ENCODE measurements at places on chromosomes 2 and 18.
A peak's percentile ranks its signal among the peaks of the same experiment; 100 is the strongest.

- no peak for DNase-seq
Observed at GRCh38 chr2:45731141-45731540, 79.7 kb downstream of the PRKCE start.

DNA sequence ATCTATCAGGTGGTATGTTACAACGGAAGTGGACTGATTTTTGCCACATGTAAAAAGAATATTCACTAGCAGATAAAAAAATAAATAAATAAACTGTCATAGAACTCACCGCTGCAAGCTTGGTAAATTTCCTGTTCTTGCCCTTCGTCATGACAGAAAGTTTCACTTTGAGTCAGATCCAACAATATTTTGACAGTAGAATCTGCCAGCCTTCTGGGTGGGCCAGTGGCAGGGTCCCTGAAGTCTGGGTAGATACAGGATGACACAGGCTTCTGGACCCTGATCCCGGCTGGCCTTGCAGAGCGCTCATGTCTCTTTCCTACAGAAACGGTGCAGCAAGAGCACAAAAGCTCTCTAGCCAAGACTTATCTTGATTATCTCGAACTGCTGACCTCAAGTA lies 97.8 kb upstream of the PMAIP1 start:
- DNase-seq = no peak

GRCh38 chr2:228866781-228867180 lies 404.3 kb downstream of the PID1 start:
- no peak for DNase-seq

- peak; percentile 4 for DNase-seq
Observed at GRCh38 chr2:48755473-48755872, at the start of gene LHCGR. Gene LHCGR, minus strand, starts transcription at chr2:48755724. Its CDS starts 53 bp downstream, at chr2:48755671.

GRCh38 chr2:117703858-117704257 lies 110.6 kb upstream of the DDX18 start:
- no peak for DNase-seq

DNA sequence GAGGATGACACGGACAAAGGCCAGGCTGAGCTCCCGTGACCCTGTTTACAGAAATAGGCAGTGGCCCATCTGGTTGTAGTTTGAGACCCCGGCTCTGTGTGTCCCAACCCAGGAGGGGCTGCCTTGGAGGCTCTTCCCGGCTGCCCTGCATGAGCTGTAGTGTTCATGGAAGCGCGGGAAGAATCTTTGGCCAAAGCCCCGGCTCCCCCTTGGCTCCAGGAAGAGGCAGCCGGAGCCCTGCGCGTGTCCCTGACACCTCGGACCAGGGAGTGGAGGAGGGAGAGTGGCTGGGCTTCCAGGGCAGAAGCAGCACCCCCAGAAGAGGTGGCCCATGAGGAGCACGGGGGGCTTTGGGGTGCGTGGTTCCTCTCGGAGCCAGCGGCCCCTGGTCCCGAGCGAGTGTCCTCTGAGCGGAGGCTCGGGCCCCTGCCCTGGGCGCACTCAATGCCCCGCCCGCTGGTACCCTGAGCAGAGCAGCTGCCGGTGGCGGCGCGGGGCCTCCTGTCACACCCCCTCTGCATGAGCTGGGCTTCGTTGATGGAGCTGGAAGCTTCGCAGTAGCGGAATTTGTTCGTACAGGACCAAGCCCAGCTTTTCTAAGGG lies 21.7 kb downstream of the GPR35 start:
- no peak for DNase-seq

DNA sequence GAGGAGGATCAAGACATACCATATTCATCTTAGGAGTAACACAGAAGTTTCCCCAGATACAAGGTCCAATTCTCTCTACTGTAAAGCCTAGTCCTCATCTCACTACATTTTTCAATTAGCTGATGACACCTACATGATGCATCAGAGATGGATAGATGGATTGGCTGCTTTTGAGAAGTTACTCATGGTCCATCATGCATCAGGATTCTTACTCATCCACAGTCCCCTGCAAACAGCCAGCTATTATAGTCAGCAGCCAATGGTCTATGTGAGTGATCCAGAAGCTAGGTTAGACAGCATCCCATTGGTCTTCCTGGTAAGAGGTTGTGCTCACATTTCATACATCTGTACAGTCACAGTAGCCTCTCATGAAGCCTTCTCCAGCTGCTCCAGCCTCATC lies 154.5 kb upstream of the NRP2 start:
- DNase-seq = no peak

DNA sequence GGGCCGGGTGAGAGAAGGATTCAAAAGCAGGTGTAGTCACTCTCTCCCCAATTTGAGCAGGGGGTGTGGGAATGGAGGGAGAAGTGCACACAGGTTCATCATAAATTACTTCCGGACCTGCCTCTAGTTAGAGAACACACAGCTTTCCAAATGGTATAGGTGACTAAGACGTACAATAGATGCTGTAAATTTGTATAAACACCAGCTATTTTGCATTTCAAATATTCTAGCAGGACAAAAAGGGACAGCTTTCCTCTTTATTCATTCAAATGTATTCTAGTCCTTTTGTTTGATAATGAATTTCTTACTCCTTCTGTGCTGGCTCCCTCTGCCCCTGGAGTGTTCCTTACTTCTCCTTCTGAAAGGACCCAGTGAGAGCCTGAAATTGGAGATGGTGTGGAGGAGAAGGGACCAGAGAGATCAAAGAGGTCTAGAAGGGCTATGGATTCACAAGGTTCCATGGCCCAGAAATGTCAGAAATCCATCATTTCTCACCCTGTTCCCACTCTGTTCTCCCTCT lies 53.2 kb upstream of the SH3BP4 start:
- no peak for DNase-seq

DNA sequence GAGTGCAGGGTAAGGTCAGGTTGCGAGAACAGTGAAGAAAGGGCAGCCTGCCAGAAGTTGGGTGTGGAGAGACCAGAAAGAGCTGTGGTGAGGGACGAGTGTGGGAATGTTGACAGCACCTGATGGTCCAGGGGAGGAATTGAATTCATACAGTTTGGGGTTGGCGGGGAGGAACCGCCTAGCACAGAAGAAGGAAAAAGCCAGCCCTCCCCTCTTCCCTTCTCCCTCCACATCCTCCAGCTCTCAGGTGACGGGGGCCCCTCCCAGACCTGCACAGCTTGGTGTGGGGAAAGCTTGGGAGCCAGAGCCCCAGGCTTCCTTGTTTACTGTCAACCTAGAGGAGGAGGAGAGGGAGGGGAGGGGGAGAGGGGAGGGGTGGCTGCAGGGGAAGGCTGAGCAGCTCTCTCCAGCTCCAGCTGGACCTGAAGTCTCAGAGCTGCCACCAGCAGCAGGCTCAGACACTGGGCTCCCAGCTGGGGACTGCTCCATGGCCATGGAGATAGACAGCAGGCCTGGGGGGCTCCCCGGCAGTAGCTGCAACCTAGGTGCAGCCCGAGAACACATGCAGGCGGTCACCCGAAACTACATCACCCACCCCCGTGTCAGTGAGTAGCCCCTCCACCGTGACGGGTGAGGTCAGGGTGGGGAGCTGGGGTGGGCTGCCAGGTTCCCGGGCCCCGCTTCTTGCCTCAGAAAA lies at the start of gene ATP6V1B1:
Gene ATP6V1B1 (plus strand): TSS at position 433 of the 697 bp plus-strand sequence. CDS start 55 bp downstream, at position 488.
- DNase-seq = no peak

- DNase-seq = no peak
Observed at GRCh38 chr2:229641676-229642075, 72.7 kb downstream of the DNER start.

- no peak for DNase-seq
Observed at GRCh38 chr2:207394812-207395534, 134.8 kb upstream of the CREB1 start.

DNA sequence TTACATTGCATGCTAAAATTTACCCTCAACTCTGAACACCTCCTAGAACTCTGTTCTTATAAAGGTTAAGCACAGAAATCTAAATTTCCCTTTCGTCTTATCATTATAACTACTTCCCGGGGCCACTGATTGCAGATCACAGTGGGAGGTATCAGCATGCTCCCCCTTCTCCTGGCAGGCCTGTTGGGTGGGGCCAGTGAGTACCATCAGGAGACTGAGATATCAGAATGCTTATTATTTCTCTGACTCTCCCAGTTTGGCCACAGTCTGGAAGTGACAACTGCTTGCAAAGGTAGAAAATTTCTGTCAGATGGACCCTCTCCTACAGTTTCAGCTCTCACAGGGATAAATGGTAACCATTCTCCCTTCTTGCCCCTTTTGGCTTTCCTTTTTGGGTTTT lies 62.6 kb downstream of the DSEL start:
- DNase-seq = no peak

- no peak for DNase-seq
Observed at GRCh38 chr2:196370381-196370780, 199.0 kb upstream of the STK17B start.

DNA sequence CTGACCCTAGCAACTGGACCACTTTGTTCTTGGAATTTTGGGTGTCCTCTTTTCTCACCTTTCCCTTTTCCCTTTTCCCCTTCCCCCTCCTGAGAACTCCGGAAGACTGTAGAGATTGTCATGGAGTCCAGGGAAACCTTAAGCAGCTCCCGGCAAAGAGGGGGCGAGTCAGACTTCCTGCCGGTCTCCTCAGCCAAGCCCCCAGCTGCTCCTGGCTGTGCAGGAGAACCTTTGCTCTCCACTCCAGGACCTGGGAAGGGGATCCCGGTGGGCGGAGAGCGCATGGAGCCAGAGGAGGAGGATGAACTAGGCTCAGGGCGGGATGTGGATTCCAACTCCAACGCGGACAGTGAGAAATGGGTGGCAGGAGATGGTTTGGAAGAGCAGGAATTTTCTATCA lies 20.5 kb downstream of the SETBP1 start:
- no peak for DNase-seq

DNA sequence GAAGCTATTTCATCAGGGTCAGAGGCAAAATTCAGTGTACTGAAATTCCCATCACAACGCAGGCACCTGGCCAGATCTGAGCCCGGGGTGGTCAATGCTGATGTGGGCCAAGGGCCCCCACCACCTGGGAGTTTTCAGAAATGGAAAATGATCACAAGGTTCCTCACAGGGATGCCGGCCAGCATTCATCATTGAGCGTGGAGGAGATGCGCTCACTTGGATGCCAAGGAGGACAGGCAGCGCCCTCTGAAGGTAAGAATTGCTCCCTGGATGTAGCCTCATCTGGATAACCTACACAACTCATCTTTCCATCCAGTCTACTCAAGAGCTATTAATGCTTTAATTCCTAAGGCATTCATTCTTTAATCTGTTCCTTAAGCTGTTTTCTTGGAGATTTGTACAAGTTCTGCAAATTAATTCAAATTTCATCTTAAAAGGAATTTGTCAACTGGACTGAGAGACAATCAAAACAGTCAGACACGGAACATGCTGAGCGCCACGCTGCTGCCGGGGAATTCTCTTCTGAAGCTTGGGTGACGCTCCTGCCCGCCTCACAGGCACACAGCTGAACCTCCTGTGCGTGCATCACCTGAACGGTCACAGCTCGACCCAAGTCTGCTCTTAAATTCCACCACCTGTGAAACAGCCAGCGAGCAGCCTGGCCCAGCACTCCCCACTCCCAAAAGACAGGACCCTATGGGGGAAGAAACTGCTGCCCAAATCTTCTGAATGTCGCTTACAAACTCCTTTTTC lies 206.7 kb downstream of the HDAC4 start:
- peak; percentile 11 for DNase-seq

DNA sequence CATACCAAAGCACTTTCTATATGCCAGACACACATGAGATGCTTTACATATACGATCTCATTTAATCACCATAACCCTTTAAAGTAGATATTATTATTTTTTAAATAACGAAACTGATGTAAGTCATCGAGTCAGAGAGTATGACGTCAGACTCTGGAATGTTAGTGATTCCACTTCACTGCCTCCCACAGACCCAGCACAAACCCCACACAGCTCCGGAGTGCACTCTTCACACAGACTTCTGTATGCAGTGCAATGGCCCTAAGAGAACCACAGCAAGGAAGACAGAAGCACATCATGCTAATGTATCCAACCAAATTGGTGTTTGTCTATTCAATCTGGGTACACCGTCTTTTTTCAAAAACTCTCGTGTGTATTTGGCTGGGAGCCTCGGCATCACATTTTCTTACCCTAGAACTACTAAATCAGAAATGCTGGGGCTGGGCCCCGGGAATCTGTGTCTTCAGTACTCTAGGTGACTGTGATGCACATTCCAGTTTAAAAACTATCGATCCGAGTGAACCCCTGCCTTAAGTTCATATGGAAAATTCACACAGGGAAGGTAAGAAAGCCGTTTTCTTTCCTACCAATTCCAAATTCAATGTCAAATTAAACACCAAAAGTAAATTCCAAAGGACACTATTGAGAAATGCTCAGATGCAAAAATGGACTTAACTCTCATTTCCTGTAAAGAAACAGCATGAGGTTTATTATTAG lies 117.7 kb upstream of the ACVR1C start:
- no peak for DNase-seq

DNA sequence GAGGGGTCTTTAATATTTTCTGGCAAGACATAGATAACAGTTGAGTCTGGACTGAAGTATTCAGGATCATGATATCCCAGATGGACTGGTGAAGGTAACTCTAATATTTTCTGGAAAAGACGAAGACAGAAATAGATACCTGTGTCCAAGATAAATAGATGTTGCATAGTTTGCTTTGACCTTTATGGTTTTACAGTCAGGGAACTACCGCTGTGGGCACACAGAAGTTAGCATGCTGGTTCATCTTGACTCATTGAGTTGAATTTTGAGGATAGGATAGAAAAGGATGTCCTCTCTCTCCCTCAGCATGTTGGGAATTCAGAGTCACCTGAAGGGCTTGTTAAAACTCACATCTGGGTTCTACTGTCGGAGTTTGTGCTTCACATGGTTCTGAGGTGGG lies 20.8 kb downstream of the KCNE4 start:
- no peak for DNase-seq

GRCh38 chr18:58902961-58903360 lies 38.3 kb downstream of the ZNF532 start:
- no peak for DNase-seq

DNA sequence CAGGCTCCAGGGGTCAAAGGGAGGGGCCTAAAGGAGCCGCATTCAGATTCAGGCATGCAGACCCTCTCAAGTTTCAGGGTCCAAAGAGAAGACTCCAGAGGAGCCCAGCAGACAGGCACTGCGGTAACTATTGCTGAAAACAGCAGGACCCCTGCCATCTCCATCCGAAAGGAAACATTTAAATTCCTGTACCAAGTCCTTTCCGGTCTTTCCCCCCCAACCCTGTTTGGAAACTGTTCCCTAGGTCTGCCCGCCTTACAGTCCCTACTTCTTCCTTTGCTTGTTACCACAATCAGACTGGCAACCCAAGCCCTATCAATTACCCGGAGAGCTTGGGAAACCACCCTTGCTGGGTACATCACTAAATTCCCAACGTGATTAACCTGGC lies 82.0 kb downstream of the DNMT3A start:
- DNase-seq = no peak

GRCh38 chr2:183149489-183149888 lies 25.2 kb downstream of the NUP35 start:
- DNase-seq = no peak

DNA sequence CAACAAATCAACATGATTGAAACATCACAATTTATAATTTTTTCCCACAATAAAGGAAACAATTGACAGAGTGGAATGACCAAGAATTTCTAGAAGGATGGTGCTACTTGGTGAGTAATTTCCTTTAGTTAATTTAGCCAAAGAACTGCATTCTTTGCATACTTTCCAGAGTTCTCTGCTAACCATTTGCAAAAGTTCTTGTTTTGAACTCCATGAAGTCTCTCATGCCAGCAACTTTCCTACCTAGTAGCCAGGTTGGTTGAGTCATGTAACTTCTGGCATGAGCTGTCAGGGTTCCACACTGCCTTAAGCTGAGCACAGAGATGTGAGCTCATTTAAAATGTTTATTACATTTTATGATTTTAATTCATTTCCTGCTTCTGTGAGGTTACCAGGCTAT lies 539.6 kb downstream of the PID1 start:
- no peak for DNase-seq

- DNase-seq = no peak
Observed at GRCh38 chr18:24702001-24702515, 241.6 kb downstream of the HRH4 start.

GRCh38 chr2:172791953-172792352 lies 56.3 kb downstream of the RAPGEF4 start:
- DNase-seq = no peak
